ENCODE measurements at places on chromosomes 2 and 18.

DNA sequence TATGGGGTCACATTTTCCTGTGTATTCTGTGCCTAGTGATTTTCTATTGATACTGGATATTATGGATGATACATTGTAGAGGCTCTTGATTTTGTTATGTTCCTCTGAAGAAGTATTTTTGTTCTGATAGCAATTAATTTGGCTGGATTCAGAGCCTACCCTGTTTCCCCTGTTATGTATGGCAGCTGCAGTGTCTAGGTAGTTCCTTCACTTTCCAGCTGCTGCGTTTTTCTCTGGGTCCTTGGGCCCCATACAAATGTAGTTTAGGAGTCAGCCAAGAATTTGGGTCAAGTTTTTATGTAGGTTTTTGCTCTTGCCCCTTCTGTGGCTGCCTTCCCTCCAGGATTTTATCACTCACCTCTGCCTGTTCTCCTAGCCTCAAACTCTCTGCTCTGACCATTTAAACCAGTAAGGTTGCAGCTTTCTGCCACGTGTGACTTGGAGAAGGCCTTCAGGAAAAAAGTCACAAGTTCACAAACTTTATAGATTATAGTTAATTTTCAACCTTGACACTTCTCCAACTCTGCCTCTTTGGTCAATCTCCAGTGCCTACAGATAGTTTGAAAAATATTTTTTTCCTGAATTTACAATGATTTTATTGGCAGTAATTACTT lies 47.0 kb downstream of the APLF start:
- no peak for DNase-seq

DNA sequence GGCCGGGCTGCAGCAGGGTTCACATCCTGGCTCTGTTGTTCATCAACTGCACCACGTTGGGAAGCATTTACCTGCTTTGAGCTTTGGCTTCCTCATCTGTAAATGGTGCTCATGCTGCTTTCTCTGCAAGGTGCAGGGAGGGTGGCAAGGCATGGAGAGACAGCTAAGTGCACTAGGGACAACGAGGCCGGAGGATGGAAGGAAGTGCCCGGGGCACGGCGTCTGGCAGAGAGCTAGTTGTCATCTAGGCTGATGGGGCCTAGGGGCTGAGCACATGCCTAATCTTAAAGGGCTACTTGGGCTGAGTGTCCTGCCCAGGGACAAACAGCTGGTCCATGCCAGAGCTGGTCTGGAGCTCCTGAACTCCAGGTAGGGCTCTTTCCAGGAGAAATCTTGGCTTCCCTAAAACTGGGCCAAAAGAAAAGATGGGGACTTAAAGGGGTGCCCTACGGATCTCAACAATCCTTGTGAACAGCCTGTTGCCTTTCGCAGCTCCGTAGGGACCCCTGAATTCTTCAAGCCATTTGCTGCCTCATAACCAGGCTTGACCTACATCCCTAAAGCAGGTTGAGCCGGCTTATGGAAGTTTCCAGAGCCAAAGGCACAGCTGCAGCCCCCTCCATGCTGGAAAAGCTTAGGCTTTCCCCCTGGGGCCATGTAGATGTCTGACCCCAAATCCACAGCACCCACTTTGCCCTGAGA lies 130.8 kb downstream of the SMAD7 start:
- peak; percentile 66 for DNase-seq

GRCh38 chr18:3383381-3383915 lies 66.5 kb upstream of the TGIF1 start:
- DNase-seq: no peak

DNA sequence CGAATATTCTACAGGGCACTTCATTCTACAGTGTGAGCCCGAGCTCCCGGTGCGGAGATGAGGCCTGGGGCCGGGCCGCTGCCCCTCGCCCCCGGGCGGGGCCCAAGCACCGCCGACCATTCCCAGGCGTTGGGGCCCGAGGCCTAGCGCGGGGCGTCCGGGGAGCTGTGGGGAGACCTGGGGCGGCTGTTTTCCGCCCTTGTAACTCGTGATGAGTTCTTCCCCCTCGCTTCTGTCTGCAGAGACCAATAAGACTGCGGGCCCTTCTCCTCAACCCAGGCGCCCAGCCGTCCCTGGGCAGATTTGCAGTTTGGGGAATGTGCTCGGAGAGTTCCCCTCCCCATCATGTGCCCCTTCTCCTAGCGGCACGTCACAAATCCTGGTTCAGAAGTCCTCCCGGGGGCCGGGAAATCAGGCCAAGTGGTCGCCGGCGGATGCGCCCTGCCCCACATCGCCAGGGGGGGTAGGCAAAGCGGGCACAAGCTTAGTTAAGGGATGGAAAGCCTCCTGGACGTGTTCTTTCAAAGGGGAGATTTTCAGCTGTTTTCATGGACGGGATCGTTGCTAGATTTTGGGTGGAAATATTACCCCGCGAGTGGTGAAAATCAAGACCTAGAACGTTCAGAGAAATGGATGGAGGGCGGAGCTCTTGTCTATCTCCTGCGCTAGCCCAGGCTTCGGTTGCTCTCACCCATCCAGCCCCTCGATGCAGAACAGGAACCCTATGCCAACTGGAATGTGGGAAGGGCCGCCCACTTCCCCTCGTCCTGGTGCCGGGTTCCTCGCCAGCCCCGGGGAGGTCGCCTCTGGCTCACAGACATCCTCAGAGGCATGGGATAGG lies 18.8 kb upstream of the HAAO start:
- DNase-seq: peak; percentile 88

DNA sequence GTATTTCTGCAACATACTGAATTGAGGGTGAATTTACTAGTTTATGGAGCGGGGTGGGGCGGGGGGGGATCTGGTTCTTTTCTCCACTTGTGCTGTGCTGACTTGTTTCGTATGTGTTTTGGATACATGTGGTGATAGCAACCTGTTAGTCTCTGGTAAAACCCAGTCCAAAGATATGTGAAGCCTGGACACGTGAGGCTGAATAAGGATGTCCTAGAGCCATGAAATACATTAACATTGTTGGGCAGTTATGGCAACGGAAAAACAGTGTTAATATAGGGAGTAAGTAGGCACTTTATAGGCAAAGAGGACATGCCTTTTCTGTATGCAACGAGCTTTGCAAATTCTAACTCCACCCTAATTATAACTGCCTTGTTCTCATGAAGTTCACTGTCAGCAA lies 42.1 kb upstream of the NEMP2 start:
- no peak for DNase-seq

GRCh38 chr2:204901591-204901990 lies 356.3 kb downstream of the PARD3B start:
- no peak for DNase-seq

GRCh38 chr2:220445429-220446105 lies 818.1 kb downstream of the SLC4A3 start:
- no peak for DNase-seq

- DNase-seq: no peak
Measured at GRCh38 chr2:45731141-45731540, 79.7 kb downstream of the PRKCE start.

DNA sequence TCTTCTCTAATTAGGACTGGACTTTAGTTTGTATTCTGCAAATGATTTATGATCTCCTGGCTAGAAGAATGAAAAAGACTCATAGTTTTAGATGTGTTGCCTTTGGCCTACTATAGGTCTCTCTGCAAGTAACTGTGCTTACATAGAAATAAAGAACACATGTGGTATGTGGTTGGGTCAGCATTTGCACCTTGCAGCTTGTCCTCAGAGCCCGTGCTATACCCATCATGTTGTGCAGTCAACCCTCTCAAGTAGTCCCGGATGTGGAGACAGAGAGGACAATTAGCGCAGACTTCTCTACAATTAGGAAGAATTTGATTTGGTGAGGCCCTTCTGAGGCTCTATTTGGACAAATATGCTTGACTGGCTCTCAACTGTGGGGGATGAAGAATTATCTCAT lies 203.7 kb upstream of the ITGA4 start:
- DNase-seq: no peak

DNA sequence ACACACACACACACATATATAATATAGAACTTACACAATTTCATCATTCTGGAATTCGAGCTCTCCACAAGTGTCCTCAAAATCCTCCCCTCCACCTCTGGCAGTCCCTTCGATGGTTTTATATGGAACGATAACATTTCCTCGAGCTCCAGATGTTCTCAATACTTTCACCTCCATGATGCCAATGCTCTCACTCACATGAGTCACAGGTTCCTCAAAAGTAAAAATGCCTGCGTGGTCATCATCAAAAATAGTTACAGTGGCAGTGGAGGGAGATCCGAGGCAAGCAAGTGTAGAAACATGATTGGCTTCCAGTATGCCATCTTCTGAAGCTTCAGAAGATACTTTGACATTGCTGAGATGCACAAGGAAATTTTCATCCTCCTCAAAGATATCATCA lies 23.5 kb downstream of the SLC8A1 start:
- no peak for DNase-seq

DNA sequence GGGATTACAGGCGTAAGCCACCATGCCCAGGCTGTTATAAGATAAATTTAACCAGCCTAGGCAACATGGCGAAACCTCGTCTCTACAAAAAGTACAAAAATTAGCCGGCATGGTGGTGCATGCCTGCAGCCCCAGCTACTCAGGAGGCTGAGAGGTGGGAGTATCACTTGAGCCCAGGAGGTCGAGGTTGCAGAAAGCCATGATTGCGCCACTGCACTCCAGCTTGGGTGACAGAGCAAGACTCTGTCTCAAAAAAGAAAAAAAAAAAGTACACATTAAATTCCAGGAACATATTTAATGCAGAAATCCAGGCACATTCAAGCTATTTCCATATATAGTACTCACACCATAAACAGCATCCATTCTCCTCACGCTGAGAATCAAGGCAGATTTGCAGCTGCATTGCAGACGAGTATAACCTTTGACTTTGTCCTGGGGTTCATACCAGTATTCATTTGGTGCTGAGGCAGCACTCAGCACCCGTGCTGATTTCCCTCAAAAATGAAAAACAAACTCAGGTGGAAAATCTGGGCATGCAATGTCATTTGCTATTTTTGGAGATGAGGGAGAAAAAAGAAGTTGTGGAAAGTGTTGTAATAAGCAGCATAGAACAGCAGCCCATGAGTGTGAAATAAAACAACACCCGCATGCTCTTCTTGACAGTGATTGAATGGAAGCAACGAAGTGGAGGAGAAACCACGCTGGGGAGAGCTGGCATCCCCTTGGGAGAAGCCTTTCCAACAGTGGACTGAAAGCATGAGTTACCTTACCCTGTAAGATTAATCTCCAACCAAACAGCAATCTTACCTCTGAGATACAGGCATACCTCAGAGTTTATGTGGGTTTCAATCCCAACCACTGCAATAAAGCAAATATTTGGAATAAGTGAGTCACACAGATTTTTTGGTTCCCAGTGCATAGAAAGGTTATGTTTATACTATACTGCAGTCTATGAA lies 46.8 kb upstream of the ANXA4 start:
- no peak for DNase-seq

GRCh38 chr2:98558852-98559530 lies 49.3 kb downstream of the COA5 start:
- DNase-seq: no peak

- DNase-seq: no peak
Measured at GRCh38 chr2:97740590-97741182, 27.3 kb downstream of the ZAP70 start.

- no peak for DNase-seq
Measured at GRCh38 chr2:84649058-84649457, 132.8 kb downstream of the DNAH6 start.

GRCh38 chr18:66555585-66555984 lies 48.3 kb downstream of the CDH19 start:
- DNase-seq: no peak

DNA sequence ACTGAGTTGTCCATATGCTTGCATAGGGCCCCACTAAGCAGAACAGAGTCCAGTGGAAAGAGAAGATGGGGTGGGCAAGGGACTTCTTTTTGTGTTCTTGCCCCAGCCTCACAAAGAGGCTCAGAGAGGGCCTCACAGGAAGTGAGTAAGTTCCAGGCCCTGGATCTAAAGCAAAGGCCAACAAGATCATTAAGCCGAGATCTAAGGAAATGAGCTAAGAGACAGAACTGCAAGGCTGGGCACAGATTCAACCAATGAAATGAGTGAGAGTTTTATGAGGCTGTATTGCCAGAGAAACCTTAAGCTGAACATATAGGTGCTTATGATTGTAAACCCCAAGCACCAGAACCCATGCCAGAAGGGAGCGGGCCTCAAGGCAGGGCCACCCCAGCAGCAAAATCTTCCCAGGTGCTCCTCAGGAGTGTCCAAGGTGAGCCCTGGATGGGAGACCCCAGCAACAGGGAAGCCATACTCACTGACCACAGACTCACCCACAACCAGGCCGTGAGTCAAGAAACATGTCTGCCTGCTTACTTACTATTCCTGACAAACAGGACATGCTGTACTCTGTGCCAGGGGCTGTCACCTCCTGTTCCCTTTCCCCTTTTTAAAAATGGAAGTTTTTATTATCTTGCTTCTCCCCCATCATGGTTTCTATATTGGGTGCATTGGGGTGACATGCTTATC lies 40.2 kb downstream of the SLC14A1 start:
- no peak for DNase-seq

GRCh38 chr18:415617-416612 lies 84.6 kb downstream of the COLEC12 start:
- DNase-seq: no peak

GRCh38 chr2:191758518-191759507 lies 80.9 kb downstream of the NABP1 start:
- DNase-seq: no peak

GRCh38 chr18:46431522-46432171 lies 225.4 kb downstream of the LOXHD1 start:
- DNase-seq: no peak

DNA sequence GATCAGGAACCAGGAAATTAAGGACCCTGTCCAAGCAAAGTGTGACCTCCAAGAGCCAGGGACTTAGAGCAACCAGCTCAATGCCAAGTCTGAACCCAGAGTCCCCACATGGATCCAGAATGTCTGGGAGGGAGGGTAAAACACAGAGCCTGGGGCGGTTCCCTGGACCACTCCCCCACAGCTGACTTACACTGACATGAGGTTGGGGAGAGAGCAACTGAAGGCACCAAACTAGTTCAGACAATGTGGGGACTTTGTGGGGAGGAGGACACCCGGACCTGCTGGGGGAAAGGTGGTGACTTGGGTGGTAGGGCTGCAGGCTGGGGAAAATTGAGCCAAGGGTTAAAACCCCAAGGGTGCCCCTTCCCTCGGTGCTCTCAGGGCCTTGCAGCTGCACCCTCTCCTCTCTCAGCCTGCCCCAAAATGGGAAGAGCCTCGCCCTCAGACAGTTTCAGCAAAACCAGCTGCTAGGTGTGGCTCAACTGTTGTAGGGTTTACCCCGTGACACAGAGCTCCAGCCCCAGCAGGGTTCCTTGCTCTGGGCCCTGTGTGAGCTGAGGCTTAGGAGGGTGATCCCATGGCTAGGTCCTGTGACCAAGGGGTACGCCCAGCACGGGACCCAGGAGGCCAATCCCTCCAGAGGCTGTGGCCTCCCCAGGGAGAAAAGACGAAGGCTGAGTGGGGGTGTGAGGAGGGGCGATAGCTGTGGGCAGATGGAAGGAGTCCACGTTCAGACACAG lies 28.6 kb downstream of the MARCO start:
- no peak for DNase-seq

DNA sequence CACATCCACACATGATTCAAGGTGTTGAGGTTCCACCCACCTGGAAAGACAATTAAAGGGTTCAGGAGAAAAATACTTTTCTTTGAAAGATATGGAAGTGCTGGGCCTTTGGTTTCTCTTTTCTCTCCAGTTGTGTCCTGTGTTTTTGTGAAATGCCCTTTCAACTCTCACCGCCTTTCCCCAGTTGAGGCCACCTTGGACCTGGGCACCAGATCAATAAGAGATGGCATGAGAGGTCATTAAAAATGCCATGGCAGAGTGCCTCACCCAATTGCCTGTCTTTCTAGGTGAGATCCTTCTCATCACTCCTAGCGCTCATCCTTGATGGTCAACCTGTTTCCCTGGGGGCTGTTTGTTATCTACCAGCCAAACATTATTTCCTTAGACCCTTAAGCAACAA lies 453.9 kb downstream of the TSN start:
- DNase-seq: no peak

GRCh38 chr2:23565814-23566213 lies 180.8 kb downstream of the KLHL29 start:
- no peak for DNase-seq

Measured in coronary artery (tissue), 2 donors.